ENCODE measurements at places on chromosomes 5 and 9.

DNA sequence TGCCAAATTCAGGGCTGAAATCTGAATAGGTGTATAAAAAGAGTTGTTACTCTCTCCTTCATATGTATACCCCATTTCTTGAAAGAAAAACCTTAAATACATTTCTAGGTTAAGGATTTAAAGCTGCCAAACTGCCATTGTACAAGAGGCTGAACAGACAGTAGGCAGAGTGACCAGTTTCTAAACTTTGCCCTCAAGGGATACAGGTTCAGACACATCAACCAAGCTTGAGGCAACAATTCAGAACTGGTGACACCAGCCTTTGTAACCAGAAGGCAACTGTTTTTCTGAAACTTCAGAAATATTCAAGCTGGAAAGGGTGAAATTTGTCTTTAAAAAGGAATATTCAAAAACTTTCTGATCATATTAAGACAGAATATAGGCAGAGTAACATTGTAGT lies 47.5 kb downstream of the FAM114A2 start:
- no peak for DNase-seq

GRCh38 chr5:54307583-54307982 lies 2.8 kb downstream of the ARL15 start:
- no peak for DNase-seq

- no peak for DNase-seq
These were observed 59.0 kb upstream of the UBAC1 start for GRCh38 chr9:136020206-136020605.

DNA sequence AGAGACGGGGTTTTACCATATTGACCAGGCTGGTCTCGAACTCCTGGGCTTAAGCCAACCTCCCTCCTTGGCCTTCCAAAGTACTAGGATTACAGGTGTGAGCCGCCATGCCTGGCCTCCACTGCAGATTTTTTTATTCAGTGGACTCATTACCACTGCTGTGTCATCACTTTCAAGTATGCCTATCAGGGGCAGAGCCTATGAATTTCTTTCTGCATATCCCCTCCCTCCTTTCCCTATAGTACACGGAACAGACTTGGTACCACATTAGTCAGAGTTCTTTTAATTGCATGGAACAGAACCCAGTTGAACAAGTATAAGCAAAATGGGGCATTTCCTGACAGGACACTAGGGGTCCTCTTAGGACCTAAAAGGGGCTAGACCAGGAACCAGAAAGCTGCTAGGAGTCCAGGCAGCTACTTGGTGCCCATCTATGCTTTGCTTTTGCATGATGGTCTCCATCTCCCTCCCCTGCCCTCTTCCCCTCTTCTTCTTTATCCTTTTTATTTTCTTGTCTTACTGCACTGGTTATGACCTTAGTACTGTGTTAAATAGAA lies 5.8 kb downstream of the BSPRY start:
- no peak for DNase-seq

GRCh38 chr9:134923466-134923865 lies 5.8 kb upstream of the FCN1 start:
- no peak for DNase-seq

- DNase-seq, result no peak
These were observed 468.1 kb upstream of the ACTBL2 start for GRCh38 chr5:57950616-57951228.

GRCh38 chr9:136300016-136300545 lies 3.8 kb downstream of the CCDC187 start:
- DNase-seq, result no peak

DNA sequence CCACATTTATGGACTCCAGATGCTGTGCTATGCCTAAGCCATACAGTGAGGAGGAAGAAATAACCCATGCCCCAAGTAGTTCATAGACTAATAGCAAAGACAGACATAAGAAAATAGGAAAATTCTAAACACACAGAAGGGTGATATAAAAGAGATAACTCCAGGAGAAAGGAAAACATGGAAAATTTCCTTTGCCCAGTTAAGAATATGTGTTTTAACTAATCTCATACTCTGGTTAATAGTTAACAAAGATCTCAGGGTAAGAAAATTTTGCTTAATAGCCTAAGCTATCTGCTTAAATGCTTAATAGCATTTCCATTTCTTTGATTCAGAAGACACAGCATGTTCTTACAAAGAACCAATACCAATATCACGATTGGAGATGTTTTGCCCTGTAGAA lies 358.0 kb downstream of the MSX2 start:
- DNase-seq, result no peak

Measured in GM12891 (cell line).